ENCODE measurements at places on chromosomes 13 and 19.

GRCh38 chr19:37077501-37077933 is 716 bp upstream of the ZNF420 start:
- no peak for DNase-seq

GRCh38 chr13:27968316-27969081 is 616 bp downstream of the CDX2 start:
- no peak for DNase-seq

DNA sequence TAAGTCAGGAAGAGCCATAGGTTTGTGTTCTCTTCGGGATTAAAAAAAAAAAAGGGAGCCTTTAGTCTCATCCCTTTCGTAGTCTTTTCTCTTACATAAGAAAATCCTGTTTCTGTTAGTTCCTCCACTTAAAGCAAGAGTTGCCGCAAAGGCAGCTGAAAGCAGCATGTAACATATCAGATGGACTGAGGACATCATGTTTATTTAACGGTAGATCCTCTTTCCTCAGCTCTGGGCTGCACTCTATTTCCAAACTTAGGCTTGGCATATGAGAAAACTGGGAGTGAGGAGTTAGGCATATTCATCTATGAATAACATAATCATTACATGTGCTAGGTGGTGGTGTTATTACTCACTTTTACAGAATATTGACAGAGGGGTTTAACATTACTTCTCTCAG is 391.2 kb downstream of the KLF12 start:
- DNase-seq, result no peak

GRCh38 chr19:19531951-19532805 is 3.5 kb downstream of the YJEFN3 start:
- peak; percentile 62 for DNase-seq

GRCh38 chr19:38216785-38217641 is 7.0 kb downstream of the DPF1 start:
- no peak for DNase-seq

DNA sequence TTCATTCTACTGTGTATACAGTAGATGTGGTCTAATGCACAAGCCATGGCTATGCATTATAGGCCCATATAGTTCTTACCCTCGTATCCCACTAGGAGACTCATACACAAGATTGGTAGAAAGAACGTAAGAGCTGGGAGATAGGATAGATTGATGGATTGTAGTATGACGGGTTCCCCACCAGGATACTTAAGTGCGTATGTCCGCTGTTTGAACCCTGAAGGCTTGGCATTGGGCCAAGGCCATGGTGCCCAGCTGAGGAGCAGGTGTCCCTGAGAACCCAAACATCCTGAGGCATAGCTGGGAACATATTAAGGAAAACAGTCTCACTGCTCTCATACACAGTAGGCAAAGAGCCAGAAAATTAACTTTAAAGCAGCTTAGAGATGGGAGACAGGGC is 617.5 kb upstream of the KLF12 start:
- DNase-seq, result no peak

GRCh38 chr19:57886046-57886445 is 2.8 kb downstream of the ZNF814 start:
- no peak for DNase-seq

DNA sequence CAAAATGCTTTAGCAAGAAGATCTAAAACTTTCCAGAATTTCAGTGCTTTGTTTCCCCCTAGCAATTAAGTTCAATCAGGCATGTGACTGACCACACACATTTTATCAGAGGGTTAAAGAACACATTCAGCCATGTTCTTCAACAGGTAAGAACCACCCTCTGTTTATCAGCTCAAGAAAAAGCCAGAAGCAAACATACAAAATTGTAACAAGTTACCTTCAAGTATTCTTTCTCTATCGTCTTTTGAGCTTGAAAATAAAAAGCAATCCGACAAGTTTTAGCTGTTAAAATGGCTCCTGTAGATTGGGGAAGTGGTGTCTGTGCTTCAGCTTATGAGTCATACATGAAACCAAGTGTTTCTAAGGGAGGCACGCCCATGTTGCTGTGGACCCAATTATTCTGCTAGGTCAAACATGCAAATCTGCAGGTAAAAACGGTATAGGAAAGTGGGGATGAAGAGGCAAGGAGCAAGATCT is at the start of gene ELF1:
TSS of gene ELF1 (minus strand) at position 306 of the 477 bp plus-strand sequence. CDS start 37,262 bp downstream, outside the sequence.
- peak; percentile 50 for DNase-seq

GRCh38 chr19:11337080-11337479 is 2.4 kb downstream of the RAB3D start:
- DNase-seq, result no peak

DNA sequence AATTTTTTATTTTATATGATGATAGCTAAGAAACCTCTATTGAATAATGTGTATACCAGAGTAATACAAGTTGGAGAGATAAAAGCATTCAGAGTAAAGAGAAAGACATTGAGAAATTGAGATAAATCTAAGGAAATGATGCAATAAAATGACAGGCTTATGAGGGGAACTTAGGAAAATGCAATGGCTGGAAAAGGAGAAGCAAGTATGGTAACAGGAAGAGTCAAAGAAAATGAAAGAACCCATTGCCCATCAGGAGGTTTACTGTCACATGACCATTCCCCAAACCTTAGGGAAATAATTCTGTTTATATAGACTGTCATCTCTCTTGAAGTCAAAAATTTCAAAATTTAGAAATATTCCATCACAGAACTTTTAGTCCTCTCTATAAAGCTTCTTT is 808.0 kb upstream of the PRR20A start:
- no peak for DNase-seq

DNA sequence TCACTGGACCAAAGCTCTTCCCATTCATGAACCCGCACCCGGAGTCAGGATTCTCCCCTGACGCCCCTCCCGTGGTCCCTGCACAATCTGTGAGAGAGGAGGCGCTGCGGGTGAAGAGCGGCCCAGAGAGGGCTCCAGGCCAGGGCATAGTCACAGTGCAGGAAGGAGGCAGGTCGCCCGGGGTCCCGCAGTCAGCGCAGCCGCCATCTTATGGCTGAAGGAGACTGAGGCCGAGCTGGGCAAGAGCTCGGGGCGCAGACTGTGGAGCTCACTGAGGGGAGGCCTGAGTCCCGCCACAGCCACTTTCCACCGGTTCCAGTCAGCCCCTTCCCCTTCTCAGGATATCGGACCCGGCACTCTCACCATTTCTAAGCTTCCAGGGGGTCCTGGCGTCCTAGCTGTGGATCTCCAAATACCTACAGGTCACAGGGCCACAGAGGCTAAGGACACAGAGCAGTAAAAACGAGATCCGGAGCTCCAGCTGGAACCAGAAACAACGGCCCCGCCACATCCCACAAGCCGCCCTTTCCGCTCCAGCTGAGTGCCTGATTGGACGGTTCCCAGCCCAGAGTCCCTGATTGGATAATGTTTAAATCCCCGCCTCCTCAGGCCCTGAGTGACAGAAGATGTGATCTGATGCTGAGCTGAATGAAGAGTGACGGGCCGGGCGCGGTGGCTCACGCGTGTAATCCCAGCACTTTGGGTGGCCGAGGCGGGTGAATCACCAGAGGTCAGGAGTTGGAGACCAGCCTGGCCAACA is at the start of gene ZNF99:
TSS of gene ZNF99 (minus strand) at position 501 of the 760 bp plus-strand sequence. CDS start at position 366, 135 bp downstream.
- DNase-seq, result no peak

- DNase-seq, result no peak
These were observed 123.5 kb downstream of the KCTD12 start for GRCh38 chr13:76762721-76763120.

- DNase-seq, result no peak
These were observed 800 bp downstream of the ETFB start for GRCh38 chr19:51365211-51365964.

GRCh38 chr19:13119627-13120026 is 1.6 kb downstream of the NACC1 start:
- no peak for DNase-seq

DNA sequence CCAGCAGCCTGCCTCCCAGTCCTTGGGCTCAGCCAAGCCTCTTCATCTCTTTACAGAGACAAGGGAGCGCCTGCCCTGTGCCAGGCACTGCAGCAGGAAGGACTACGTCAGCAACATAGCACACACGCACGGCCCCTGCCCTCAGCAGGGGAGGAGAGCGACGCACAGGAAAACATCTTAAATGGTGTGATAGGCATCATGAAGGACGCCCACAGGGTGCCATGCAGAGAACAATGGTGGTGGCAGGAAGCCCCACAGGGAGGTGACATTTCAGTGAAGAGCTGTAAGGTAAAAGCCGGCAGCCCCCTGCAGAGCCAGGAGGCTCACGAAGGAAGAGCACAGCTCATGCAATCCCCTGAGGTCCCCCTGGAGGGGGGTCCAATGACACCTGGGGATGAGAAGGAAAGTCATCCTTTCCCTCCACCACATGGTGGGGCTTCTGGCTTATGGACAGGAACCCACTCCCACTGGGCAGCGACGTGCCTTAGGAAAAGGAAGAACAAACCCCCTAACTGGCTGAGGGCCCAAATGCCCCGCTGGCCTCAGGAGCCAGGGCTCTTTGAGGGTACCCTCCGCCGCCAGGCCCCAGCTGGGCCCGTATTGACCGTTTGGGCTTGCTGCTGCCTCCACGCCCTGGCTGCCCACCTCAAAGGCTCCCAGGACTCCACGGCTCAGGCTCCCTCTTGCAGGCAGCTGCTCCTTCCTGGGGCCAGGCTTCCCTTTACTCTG is 37.3 kb upstream of the C13orf42 start:
- no peak for DNase-seq

- DNase-seq, result no peak
These were observed 549.0 kb downstream of the GPC6 start for GRCh38 chr13:93775507-93776108.

DNA sequence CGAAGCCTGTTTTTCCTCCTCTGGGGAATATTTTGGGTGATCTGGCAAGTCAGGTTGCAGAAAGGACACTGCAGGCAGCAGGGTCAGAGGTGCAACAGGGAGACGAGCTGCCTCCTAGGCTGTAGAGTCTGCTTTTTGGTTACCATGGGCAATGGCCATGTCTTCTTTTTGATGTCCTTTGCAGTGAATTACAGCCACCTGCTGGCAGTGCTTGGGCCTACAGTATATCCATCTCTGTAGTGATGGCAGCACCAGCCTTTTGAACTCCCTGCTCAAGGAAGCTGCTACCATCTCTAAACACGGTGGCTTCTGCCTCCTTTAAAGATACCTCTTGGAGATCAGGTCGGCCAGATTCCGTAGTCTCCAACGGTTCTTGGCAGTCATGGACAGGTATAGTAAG is 73.9 kb downstream of the WTIP start:
- no peak for DNase-seq

- no peak for DNase-seq
These were observed 10.4 kb downstream of the NUDT19 start for GRCh38 chr19:32702010-32702409.

- no peak for DNase-seq
These were observed 43.8 kb upstream of the DCUN1D2 start for GRCh38 chr13:113534236-113534860.

GRCh38 chr19:18100710-18101109 is 3.1 kb downstream of the MAST3 start:
- no peak for DNase-seq

- DNase-seq, result no peak
These were observed 725.6 kb upstream of the SLITRK5 start for GRCh38 chr13:86945584-86945983.

- no peak for DNase-seq
These were observed 196.8 kb downstream of the KLF12 start for GRCh38 chr13:73937441-73937840.

DNA sequence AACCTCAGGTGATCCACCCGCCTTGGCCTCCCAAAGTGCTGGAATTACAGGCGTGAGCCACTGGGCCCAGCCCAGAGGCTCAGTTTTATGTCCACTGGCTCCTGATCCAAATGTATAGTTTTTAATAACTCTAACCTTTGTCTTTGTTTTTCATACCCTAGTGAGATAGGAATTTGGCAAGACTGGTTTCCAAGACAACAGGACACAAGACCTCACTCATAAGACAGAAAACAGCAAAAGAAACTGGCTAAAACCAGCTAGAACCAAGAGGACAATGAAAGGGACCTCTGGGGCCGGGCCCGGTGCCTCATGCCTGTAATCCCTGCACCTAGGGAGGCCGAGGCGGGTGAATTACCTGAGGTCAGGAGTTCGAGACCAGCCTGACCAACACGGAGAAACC is 27.6 kb downstream of the CPT1C start:
- DNase-seq, result no peak

DNA sequence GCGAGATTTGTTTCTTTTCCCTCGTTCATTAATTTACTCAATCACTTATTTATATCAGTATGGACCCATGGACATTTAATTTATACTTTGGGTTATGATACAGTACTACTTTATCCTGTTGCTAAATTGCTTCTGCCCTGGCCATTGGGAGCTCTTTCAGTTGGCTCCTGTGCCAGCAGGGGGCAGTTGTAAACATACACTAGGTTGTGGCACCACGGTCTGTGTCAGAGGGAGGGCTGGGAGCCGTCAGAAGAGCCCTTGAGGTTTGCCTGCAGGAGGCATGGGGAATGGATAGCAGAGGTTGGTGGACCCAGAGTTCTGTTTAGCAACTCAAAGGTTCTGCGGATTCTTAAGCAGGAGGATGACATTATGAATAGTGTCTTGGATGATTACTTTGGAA is 94.3 kb downstream of the ERCC5 start:
- DNase-seq, result no peak
